ENCODE measurements at places on chromosomes 11 and 22.
A peak's percentile ranks its signal among the peaks of the same experiment; 100 is the strongest.

GRCh38 chr11:109939166-109939810, 153.9 kb upstream of the ZC3H12C start:
- DNase-seq: no peak

- DNase-seq: no peak
These were observed 19.1 kb downstream of the APOL3 start for GRCh38 chr22:36141481-36141880.

DNA sequence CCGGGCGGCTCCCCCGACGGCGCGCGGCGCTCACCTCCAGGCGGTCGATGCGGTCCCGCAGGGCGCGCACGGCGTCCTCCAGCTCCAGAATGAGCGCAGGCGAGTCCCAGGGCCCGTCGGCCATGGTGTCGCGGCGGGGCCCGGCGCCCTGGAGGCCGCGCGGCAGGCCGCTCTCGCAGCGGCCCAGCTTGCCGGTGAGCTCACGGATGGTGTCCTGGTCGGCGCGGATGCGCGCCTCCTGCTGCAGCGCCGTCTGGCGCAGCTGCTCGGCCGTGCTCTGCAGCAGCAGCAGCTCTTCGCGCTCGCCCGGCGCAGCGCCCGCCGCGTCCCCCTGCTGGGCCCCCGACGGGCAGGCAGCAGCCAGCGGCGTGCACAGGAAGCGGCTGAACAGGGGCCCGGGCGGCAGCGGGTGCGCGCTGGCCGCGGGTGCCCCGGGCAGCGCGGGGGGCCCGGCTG, 599 bp downstream of the NPTXR start:
- DNase-seq: no peak

- no peak for DNase-seq
These were observed 736.6 kb downstream of the TBC1D22A start for GRCh38 chr22:47498969-47499495.

- no peak for DNase-seq
These were observed 203.5 kb upstream of the MTNR1B start for GRCh38 chr11:92765965-92766371.

DNA sequence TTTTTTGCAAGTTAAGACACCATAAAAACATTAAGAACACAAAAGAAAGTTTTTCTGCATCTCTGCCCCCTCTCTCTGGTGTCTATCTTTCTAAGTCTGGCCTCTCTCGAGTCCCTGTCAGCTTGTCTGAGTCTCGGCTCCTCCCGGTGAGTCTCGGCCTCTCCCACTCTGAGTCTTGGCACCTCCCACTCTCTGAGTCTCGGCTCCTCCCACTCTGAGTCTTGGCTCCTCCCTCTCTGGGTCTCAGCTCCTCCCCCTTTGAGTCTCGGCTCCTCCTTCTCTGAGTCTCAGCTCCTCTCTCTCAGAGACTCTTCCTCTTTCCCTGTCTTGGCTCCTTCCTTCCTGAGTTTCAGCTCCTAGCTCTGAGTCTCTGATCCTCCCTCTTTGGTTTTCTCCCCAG, 72.5 kb upstream of the AMPD3 start:
- peak; percentile 25 for DNase-seq

GRCh38 chr22:49678137-49678841, 149.4 kb downstream of the BRD1 start:
- no peak for DNase-seq

DNA sequence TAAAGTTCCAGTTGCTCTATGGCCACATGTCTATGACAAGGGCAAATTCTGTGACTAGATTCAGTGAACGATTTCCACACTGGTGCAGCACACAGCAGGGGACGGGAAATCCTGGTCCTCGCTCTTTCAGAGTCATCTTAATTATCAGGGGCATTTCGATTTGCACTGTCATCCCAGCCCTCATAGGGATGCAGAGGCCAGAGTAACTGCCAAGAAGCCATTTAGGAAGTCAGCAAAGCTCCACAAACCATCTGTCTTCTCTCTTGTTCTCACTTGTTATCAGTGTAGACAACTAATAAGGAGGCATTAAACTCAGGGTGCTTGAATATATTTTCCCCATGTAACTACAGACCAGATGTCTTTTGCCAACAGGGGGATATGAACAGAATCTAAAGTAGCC, 151.7 kb downstream of the STK33 start:
- no peak for DNase-seq
